ENCODE measurements at places on chromosomes 7 and 10.

GRCh38 chr7:114662002-114662677 is 247.5 kb downstream of the FOXP2 start:
- no peak for DNase-seq

GRCh38 chr7:80379034-80379982 is 132.6 kb downstream of the GNAT3 start:
- no peak for DNase-seq

- no peak for DNase-seq
These were observed 83.5 kb downstream of the GNAT3 start for GRCh38 chr7:80428161-80429054.

DNA sequence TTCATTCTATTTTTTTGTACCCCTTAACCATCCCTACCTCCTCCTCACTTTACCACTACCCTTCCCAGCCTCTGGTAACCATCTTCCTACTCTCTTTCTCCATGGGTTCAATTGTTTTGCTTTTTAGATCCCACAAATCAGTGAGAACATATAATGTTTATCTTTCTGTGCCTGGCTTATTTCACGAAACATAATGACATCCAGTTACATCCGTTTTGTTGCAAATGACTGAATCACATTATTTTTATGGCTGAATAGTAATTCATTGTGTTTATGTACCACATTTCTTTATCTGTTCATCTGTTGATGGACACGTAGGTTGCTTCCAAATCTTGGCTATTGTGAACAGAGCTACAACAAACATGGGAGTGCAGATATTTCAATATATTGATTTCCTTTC is 24.1 kb downstream of the ATRNL1 start:
- no peak for DNase-seq

DNA sequence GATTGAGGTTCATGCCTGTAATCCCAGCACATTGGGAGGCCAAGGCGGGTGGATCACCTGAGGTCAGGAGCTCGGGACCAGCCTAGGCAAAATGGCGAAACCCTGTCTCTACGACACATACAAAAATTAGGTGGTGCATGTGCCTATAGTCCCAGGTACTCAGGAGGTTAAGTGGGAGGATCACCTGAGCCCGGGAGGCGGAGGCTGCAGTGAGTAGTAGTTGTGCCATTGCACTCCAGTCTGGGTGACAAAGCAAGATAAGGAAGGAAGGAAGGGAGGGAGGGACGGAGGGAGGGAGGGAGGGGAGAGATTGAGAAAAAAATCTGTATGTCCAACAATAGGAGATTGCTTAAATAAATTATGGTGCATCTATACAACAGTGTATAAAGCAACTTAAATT is 13.2 kb downstream of the TLL2 start:
- no peak for DNase-seq

DNA sequence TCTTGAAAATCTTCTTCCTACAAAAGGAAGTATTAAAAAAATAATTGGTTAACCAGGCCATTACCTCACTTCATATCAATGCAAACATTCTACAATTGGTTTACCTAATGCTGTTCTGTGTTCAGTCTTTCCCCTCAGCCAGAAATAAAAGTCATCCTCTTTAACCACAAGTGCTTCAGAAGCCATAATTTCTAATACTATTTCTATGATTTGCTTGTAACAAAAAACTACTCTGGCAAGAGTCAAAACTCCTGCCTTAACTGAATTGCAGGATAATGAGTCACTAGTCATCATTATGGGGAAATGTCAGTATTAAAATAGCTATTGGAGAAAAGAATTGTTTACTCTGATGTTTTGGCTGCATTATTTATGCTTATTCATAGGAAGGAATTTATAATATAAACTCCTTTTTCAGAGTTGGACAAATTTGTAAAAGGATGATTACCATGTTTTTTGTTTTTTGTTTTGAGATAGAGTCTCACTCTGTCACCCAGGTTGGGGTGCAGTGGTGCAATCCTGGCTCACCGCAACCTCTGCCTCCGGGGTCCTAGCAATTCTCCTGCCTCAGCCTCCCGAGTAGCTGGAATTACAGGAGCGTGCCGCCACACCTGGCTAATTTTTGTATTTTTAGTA is 55.5 kb upstream of the ODAD2 start:
- DNase-seq, result no peak

GRCh38 chr10:125008689-125009638 is 67.0 kb downstream of the ZRANB1 start:
- DNase-seq, result no peak

DNA sequence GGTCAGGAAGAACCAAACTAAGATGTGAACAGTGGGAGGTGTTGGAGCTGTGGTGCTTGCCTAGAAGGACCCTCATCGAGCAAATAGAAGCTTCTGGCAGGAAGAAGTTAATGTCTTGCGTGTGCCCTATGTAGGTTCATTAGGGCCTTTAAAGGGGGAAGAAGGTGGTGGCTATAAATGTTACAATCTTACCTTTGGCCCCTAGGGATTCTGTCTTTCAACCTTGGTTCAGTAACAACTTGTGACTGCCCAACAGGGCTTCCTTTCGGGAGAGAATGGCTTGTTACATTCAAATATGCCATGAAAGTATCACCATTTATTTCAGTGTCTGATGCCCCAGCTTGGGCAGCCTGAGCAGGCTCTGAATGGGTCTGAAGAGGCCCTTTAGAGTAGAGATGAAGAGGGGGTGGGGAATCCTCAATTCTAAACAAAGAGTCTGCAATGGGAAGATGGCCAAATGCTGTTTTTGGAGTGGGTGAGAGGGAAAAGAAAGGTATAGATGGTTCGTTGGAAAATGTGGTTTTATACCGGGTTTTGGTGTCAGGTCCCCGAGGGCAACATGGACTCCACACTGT is 108.0 kb downstream of the TCF7L2 start:
- no peak for DNase-seq

GRCh38 chr10:88805361-88805760 is 2.8 kb downstream of the LIPM start:
- DNase-seq, result no peak

DNA sequence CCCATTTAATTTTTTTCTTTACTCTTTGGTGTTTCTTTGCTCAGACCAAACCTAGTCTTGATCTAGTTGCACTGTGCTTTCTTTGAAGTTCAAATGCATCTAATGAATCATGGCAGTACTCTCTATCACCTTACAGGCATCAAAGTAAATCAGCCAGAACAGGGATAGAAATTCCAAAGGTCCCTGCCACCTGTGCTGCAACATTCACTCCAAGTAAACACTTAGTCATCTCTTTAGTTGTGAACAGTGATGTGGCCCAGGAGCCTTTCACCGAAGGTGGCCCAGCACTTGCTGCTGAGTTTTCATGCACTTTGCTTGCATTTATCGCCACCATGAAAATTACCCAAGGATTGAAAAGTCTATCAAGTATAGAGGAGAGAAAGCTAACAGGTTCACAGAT is 314.1 kb upstream of the ETV1 start:
- no peak for DNase-seq

DNA sequence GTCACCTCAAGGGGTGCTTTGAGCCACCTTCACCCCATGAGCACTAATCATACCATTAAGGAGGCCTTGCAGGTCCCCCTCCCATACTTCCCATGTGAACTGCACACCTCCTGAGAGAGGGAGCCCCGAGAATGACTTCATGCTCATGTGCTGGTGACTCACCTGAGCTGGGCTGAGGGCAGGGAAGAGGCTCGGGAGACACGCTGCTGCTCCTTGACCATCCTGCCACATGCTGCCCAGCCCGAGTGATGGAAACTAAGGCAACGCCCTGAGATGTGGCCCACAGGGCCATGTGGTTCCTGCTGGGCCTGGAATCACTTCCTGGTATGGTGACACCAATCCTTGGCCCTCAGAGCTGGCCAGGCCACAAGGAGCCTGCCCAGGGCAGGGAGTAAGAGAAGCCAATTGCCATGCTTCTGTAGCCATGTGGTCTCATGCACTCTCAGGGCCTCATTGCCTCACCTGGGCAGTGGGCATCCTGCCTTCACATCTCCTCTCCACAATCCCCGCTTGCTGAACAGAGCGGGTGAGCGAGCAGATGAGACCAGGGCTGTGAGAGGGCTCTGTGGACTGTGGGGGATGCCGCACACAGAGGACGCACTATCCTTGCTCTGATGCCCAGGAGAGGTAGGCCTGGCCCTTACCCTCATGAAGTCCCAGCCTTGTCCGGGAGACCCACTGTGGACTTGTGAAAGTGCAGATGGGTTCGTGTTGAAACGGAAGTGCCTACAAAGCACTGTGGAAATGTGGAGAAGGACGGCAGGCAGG is 18.3 kb upstream of the PPIF start:
- no peak for DNase-seq

- DNase-seq, result no peak
These were observed 849 bp downstream of the LRRN3 start for GRCh38 chr7:111091593-111092358.

DNA sequence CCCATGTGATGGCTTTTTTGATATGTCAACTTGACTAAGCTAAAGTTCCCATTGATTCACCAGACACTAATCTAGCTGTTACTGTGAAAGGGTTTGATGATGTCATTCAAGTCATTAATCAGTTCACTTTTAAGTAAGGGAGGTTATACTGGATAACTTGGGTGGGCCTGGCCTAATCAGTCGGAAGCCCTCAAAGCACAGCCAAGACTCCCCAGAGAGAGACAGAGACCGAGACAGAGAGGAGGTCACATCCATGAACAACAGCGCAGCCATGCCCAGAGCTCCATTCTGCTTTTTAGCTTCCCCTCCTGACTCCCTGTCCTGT is 103.4 kb downstream of the TRIL start:
- no peak for DNase-seq

DNA sequence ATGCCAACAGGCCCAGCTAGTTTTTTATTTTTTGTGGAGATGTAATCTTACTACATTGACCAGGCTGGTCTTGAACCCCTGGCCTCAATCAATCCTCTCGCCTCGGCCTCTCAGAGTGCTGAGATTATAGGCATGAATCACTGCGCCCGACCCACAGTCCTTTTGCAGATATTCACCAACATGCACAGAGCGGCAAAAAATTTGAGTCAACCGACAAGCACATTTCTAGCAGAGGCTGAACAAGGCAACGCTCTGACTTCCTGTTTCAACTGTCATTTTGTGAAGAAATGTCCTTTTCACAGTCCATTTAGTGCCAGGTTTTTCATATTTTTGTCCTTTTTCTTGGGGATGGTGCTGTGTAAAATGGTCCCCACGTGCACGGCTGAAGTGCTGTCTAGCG is 71.1 kb upstream of the KAT6B start:
- no peak for DNase-seq

- no peak for DNase-seq
These were observed 18.6 kb downstream of the PFKP start for GRCh38 chr10:3085785-3086567.

- DNase-seq, result no peak
These were observed 2.2 kb upstream of the LOXL4 start for GRCh38 chr10:98270073-98270740.

- DNase-seq, result no peak
These were observed 6.3 kb downstream of the EPC1 start for GRCh38 chr10:32340596-32341180.

DNA sequence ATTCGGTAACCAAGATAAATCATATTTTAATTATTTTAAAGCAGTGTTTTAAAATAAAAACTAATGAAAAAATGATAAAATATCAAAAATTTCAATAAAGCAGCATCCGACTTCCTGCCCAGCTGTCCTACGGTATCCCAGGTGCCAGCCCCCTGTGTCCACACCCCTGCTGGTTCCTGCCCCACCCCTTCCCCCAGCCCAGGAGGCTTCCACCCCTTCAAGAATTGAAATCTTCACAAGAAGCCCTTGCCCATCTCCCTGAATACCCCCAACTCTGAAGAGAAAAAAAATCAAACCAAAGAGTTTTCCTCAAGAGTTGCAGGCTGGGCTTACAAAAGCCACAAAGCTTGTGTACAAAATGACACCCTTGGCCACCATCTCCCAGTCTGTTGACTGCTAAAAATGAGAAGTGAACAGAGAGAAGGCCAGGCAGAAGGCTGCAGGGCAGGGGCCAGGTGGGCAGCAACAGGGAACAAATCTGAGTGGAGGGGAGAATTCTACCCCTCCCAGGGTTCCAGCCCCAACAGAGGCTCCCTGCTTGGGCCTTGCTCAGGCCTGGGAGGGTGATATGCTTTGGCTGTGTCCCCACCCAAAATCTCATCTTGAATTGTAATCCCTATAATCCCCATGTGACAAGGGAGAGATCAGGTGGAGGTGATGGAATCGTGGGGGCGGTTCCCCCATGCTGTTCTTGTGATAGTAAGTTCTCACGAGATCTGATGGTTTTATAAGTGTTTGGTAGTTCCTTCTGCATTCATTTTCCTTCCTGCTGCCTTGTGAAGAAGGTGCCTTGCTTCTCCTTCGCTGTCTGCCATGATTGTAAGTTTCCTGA is 14.5 kb downstream of the GPRIN2 start:
- no peak for DNase-seq

- DNase-seq, result no peak
These were observed 166.3 kb downstream of the LCOR start for GRCh38 chr10:96998329-96998888.

DNA sequence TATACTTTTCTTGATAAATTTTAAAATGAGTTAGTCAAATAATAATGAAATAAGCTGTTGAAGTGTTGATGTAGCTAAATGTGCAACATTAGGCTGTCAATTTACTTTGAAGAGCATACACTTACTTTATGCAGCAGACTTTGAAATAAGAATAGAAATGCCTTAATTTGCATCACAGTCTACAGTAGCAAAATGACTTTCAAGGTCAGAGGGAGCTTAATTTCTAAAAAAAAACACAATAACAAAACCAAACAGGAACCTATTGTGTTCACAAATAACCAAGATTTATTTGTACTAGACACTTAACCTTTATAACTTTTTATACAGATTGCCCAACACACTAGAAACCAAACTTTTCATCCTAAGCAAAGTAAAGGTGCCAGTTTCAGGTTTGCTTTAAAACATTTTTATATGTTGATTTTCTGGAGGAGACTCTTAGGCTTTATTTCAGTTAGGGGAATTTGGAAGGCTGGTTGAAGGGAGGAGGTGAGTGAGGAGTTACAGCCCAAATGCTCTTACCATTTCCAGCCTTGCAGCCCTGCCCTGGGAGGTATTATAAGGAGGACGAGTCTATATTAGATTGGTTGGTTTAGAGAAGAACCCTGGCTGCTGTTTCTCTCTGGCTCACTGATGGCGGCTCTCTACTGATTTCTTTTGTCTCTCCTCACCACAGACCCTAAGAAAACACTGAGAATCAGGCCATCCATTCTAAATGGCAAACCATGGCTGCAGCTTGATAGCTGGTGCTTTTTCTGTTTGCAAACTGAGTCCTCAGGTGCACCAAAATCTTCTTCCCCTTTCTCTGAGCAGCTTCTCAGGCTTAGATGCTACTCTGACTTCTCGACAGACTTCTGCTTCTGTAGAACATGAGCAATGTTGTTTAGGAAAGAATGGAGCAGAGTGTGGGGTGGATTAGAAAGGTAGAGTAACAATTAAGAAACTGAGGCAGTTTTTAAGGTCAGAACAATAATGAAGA is 55.2 kb upstream of the RPA3 start:
- no peak for DNase-seq

Data from CD4-positive, alpha-beta T cell treated with Interleukin-6 for 4 hours (primary cell).